ENCODE measurements at places on chromosomes 12 and 14.

GRCh38 chr14:84180336-84180735 lies 1349.6 kb upstream of the FLRT2 start:
- DNase-seq = no peak

DNA sequence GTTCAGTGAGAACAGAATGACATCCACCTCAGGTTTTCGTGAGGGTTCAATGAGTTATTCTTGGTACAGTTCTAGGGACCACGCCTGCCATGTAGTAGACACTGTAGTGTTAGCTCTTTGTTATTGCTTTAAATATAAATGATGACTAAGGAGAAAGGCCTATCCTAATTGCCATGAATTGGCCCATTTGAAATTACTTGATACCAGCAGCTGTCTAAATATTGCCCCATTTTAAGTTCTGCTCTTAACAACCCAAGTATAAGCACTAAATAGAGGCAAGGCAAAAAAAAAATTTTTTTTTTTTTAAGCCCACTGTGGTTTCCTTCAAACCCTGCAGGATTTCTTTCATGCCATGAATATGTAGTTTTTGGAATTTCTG lies 84.5 kb downstream of the BORCS5 start:
- no peak for DNase-seq

DNA sequence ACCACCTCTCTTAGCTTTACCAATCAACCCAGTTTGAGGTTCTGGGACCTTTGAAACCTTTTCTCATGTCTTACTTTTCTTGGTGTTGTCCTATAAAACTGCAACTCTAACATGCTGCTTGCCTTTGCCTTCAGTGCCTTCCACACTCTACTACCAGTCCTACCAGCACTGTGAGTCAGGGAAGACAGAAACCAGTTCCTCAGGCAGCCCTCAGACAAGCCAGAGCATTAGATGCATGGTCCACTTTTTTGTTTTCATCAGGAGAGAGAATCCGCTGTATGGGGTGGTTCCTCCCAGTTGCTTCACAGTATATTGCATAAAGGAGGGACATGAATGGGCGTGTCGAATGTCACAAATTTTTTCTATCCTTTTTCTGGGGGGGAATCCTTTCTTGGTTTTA lies 17.3 kb upstream of the KLRB1 start:
- DNase-seq = no peak

DNA sequence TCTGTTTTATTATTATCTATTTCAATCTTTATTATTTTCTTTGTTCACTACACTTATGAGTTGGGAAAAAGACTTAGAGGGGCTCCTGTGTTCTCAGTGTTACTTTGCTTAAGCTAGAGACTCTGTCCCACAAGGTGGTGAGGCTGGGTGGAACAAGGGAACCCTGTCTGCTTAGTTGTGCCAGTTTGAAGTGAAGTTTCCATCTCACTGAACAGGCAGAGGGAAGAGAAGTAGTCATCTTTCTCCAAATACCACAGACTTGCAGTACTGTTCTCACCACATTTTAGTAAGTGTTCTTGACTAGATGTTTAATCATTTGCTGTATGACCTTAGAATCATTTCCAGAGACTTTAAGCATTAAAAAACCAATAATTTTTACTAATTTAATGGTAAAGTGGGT lies 195.7 kb upstream of the NEDD1 start:
- no peak for DNase-seq

GRCh38 chr12:92505254-92506231 lies 197.2 kb upstream of the PLEKHG7 start:
- peak; percentile 74 for DNase-seq

- DNase-seq = no peak
These were observed 67.5 kb downstream of the ETV6 start for GRCh38 chr12:11716794-11717518.

DNA sequence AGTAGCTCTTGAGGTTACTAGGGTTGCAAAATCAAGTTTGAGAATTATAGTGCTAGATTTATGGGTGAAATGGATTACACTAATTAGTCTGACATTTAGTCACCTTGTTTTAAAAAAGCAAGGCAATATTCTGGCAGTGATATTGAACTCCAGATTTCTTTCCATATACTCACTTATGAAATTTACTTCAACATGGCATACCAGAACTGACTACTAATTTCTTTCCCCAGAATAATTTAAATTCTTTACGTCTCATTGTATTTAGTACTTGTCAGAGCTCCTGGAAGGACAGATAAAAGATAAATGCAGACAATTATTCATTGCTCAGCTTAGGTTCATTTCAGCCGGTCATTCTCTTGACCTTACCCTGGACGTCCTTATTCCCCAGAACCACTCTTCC lies 24.3 kb downstream of the EMP1 start:
- DNase-seq = no peak

GRCh38 chr14:44767646-44768173 lies 194.0 kb downstream of the KLHL28 start:
- no peak for DNase-seq

DNA sequence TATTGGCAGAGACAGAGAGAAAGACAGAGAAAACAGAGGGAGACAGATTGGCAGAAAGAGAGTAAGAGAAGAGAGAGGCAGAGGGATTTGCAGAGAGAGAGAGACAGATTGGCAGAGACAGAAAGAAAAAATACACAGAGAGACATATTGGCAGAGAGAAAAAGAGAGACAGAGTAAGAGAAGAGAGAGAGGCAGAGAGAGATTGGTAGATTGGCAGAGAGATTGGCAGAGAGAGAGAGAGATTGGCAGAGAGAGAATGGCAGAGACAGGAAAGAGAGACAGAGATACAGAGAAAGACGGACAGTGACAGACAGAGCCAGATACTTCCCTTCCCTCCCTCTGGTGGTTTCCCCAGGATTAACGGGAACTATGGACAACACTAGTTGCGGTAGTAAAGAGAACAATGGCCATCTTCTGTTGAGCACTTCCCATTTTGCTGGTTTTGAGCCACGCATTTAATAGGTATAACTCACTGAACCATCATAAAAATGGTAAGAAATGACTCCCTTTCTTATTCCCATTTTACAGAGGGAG lies 2.6 kb upstream of the NOS1 start:
- no peak for DNase-seq

GRCh38 chr12:111126331-111126730 lies 206.0 kb upstream of the MYL2 start:
- DNase-seq = no peak

GRCh38 chr12:26150736-26151450 lies 26.1 kb upstream of the BHLHE41 start:
- no peak for DNase-seq

DNA sequence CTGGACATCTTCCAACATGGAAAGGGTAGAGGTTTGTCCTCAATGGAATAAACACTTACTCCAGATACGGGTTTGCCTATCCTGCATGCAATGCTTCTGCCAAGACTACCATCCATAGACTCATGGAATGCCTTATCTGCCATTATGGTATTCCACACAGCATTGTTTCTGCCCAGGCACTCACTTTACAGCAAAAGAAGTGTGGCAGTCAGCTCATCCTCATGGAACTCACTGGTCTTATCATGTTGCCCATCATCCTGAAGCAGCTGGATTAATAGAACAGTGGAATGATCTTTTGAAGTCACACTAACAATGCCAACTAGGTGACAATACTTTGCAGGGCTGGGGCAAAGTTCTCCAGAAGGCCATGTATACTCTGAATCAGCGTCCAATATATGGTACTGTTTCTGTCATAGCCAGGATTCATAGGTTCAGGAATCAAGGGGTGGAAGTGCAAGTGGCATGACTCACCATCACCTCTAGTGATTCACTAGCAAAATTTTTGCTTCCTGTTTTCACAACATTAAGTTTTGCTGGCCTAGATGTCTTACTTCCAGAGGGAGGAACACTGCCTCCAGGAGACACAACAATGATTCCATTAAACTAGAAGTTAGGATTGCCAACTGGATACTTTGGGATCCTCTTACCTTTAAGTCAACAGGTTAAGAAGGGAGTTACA lies 140.4 kb downstream of the SLC35F4 start:
- DNase-seq = no peak

DNA sequence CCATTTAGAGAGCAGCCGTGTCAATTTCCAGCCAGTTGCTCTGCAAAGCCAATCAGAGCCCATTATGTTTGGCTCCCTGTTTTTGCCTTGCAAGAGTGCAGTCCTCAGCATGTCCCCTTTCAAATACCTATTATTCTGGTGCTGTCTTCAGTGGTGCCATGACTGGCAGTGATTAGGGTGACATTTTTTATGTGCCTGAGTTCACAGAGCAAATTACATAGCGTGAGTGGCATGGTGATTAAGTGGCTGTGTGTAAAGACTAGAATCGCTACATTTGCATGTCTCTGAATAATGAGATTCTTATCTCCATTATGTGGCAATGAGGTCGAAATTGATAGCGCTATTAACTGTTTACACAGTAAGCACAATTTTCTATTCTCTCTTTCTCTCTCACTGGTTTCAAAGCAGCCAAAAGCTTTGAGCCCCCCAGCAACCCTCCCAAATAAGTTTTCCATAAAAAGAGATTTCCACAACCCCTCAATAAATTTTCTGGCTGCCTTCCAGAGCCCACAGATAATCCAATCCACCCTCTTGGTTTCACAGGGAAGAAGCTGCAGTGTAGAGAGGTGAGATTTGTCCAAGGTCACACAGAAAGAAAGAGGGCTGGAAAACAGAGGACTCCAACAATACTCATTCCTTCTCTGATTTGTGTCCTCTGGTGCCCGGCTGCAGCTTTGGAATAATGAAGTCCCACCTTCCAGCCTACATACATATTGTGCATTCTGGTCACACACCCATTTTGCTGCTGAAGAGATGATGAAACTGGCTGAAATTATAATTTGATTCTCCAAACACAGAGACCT lies 58.8 kb upstream of the NUDT4 start:
- DNase-seq = no peak

- DNase-seq = no peak
These were observed 182.1 kb downstream of the CAPZA3 start for GRCh38 chr12:18919871-18920511.

DNA sequence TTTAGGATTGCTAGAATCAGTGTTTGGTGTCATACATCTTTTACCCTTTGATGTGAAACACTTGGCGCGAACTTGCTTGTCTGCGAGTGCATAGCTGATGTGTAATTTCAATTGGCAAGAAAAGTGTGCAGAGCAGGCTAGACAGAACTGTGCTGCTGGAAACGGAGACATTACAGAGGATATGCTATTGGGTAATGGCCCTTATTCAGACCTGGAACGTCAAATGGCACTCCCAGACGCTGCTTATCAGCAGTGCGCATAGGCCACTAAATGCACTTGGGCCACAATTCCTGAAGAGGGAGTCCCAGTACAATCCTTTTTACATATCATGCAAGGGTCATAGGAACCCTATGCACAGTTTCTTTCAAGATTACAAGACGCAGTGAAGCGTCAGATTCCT lies 15.7 kb upstream of the SLC10A1 start:
- DNase-seq = no peak

GRCh38 chr14:45673420-45673819 lies 420.4 kb upstream of the MIS18BP1 start:
- no peak for DNase-seq

DNA sequence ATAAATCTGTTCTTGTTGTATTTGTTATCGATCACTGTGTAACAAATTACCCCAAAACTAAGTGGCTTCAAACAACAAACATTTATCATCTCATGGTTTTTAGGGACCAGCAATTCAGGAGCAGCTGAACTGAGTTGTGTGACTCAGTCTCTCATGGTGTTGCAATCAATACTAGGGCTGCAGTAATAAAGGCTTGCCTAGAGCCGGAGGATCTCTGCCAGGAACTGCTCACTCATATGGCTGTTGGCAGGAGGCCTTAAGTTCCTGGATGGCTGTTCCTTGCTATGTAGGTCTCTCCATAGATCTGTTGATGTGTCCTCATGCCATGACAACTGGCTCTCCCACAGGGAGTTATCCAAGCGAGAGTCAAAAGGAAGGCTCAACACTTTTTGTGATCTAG lies 3.8 kb upstream of the PSMC6 start:
- no peak for DNase-seq

- peak; percentile 76 for DNase-seq
These were observed 67.8 kb upstream of the PLEKHG3 start for GRCh38 chr14:64636208-64636979.

GRCh38 chr14:56310643-56311042 lies 192.4 kb downstream of the PELI2 start:
- no peak for DNase-seq

- no peak for DNase-seq
These were observed 111.3 kb downstream of the RMST start for GRCh38 chr12:97573901-97574300.

DNA sequence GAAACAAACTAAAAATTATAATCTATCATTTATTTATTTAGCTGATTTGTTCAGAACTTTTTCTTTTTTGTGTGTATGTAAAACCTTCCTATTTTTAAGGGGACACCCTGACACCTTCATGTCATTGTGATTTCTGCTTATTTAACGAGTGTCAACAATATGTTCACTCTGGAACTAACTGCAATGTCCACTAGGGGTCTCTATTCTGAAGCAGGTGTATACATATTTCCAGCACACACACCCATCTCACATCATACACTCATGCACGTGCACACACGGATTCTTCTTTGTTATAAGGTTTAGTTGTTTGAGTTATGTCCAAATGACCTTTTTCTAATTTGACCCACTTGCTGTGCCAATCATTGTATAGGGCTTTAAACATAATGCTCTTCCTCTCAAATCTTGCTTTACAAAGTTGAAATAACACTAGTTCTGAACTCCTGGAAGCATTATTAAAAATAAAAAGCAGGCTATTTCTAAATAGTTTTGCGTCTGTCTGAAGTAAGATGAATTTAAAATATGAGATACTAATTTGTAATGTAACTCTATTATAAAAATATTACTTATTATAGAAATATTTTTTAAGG lies 15.5 kb downstream of the E2F7 start:
- no peak for DNase-seq

DNA sequence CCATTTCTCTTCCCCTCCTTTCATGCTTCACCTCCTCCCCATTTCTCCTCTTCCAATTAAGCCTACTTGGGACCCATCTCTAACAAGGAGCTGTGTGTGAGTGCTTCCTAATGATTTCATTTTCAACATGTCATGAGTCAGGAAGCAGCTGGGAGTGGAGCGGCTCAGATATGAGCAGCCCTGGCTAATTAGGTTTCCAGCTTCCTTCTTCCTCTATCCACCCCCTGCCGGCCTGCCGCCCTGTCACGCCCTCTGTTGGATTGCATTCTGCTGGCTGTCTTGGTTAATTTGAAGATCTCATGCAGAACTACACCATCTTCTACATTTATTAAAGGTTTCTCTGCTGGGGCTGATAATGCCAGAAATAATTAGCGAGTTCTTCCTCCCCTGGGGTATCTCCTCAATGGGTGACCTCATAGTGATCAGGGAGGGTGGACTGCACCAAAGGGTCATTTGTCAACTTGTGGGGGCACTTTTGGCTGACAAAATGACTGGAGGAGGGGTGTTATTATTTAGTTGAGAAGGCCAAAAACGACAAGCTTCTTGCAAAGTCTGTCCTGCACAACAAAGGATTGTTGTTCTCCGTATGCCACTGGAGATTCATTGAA lies 300.9 kb upstream of the SRRM4 start:
- no peak for DNase-seq

DNA sequence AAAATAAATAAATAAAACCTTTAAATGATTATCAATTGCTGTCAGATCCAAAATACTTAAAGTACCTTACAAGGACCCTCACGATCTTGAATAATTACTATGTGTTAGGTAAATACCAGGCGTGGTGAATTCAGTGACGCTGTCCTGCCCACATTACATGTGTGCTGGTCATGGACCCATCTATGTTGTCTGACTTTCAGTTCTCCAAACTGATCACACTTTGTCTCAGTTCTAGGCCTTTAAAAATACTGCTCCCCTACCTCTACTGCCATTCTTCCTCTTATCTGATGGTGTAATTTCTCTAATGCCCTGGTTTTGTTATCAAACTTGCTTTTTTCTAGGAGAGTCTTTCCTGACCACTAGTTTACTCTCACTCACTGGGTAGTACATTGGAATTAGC lies 520.7 kb downstream of the TRHDE start:
- no peak for DNase-seq
